M059J (cell line): ENCODE measurements at places on chromosomes 7 and 10.

GRCh38 chr10:104144931-104145330 lies 23.0 kb downstream of the SFR1 start:
- no peak for DNase-seq

- DNase-seq: no peak
Measured at GRCh38 chr10:128061306-128062300, 64.6 kb downstream of the MKI67 start.

DNA sequence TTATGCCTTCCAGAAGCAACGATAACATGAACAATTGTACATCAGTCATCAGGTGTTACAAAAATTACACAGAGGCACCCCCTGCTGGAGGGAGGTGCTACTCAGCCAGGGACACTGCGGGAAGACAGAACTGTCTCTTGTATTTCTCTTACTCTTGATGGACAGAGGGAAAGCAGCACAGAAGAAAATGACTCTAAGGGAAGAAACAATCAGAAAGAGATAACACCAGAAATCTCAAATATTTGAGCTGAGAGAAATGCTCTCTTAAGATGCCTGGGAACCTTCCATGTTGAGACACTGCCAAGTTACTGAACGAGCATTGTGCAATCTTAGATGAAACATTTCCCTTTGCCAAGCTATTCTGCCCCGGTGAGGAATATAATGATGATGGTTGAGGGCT lies 227.6 kb upstream of the NPSR1 start:
- DNase-seq: peak; percentile 62

- DNase-seq: no peak
Measured at GRCh38 chr10:42490368-42490767, 148.0 kb downstream of the ZNF33B start.

- DNase-seq: no peak
Measured at GRCh38 chr10:12872577-12872976, 128.9 kb downstream of the CCDC3 start.

DNA sequence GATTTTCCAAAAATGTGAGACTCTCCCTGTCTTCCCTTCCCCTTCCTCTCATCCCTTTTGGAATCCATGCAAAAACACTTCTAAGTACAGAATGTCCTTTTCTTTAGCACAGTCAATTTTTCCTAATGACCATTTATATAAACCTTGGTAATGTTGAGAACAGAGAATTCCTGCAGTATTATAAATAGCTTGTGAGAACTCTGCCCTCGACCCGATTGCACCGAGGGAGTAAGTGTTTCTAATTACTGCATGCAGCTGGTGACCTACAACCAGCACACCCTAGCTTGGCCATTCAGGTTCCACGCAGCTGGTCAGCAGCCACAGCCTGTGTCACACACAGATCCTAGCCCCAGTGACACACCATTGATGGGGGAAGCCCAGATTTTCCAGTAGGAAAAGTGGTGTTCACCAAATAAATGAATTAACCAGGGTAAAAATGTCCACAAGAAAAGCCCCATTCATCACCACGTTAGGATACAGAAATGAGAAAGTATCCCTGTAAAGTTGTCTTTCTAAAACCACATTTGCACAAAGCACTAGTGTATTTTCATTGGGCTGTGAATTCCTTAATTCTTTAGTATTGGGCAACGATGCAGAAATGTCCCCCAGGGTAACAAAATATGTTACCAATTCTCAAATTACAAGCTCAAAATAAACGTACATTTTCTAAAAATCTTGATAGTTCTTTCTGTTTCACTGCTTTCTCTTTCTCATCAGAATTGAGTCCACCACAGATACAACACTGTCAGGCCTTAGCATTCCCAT lies 499.0 kb upstream of the KLF6 start:
- DNase-seq: peak; percentile 28

DNA sequence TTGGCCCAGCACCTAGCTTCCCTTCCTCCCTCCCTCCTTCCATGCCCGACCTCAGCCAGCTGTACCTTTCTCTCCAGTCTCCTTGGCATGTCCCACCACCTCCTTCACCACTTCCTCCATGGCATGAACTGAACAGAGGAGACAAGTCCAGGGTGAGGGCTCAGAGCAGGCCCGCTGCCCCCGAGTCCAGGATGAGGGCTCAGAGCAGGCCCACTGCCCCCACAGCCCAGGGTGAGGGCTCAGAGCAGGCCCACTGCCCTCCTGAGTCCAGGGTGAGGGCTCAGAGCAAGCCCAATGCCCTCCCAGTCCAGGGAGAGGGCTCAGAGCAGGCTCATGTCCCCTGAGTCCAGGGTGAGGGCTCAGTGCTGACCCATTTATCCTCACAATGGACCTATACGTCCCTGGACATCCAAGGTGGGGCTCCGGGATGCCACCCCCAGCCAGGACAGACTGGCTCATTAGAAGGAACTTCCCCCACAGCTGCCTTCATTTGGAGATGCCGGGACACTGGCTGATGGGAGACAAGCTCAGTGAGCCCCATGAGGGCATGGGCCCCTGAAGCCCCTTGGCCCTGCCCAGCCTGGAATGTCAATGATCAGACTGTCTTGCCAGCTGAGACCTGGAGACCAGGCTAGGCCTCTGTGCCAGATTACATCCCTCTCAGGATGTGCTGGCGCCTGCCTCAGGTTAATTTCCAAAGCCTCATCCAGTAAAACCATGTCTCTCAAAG lies 30.0 kb downstream of the AGAP4 start:
- DNase-seq: no peak

- no peak for DNase-seq
Measured at GRCh38 chr10:80485946-80486764, 32.0 kb downstream of the TSPAN14 start.

DNA sequence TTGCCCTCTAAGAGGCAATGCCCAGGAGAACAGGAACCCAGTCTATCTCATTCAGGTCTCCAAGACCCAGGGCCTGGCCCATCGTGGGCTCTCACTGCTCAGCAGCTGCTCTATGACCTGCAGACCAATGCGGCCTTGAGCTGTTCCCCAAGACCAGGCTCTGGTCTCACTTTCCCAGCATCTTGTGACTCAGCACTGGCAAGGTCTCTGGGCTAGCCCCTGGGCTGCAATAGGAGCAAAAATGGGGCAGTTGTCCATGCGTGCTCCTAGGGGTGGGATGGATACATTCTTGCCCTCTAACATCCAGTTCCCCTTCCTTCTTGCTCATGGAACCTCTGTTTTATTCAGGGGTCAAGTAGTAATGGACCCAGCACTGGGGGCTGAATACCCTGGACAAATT lies 13.5 kb downstream of the GCK start:
- no peak for DNase-seq

GRCh38 chr10:101570428-101571270 lies 17.4 kb downstream of the POLL start:
- DNase-seq: no peak
